Activated CD8-positive, alpha-beta memory T cell treated with anti-CD3 and anti-CD28 coated beads for 4 hours (primary cell): ENCODE measurements at places on chromosomes 3 and 15.

GRCh38 chr3:126659915-126660886 lies 5.3 kb upstream of the TXNRD3 start:
- no peak for DNase-seq

GRCh38 chr15:63603516-63603915 lies 6.3 kb downstream of the FBXL22 start:
- DNase-seq = no peak

GRCh38 chr3:50444782-50445181 lies 58.7 kb downstream of the CACNA2D2 start:
- no peak for DNase-seq

- DNase-seq = no peak
Observed at GRCh38 chr15:68627476-68627875, 48.7 kb downstream of the CORO2B start.
